ENCODE measurements at places on chromosomes 2 and 18. TPM values are rescaled to one million over a fixed set of nuclear protein-coding genes. Genes with fewer than 3 reads are reported as not detected.

- DNase-seq = no peak
- H3K4me1 ChIP-seq = no peaks in the 10 kb centered on the region
- H3K27me3 ChIP-seq = no peaks in the 10 kb centered on the region
- H3K4me3 ChIP-seq = no peak overlapping the region
- no peak overlapping the region for H3K27ac ChIP-seq
Measured at GRCh38 chr2:48721158-48721557, 34.4 kb downstream of the LHCGR start.

DNA sequence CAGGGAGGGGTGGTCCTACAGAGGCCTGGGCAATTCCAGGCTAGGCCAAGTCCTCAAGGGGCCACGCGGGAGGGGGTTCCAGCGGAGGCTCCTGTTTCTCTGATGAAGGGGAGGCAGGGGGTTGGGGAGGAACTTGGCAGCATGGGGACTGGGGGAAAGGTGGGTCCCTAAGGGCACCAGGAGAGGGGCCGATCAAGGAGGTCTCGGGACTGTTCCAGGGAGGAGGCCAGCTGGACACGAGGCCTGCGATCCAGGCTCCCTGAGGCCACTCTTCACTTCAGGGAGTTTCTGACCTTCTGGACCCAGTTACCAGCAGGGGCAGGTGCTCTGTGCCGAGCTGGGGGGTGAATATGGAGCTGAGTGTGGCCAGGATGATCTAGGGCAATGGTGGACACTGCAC is 71.5 kb downstream of the ASB1 start:
- no peak overlapping the region for H3K4me3 ChIP-seq
- H3K4me1 ChIP-seq = no peaks in the 10 kb centered on the region
- H3K36me3 ChIP-seq = no peaks in the 10 kb centered on the region
- H3K27me3 ChIP-seq = no peaks in the 10 kb centered on the region
- no peak overlapping the region for H3K27ac ChIP-seq

- H3K4me1 ChIP-seq = no peaks in the 10 kb centered on the region
- no peak for DNase-seq
- H3K27me3 ChIP-seq = no peaks in the 10 kb centered on the region
- no peak overlapping the region for H3K4me3 ChIP-seq
- H3K27ac ChIP-seq = no peak overlapping the region
Measured at GRCh38 chr2:152347076-152347475, 12.1 kb downstream of the FMNL2 start.

DNA sequence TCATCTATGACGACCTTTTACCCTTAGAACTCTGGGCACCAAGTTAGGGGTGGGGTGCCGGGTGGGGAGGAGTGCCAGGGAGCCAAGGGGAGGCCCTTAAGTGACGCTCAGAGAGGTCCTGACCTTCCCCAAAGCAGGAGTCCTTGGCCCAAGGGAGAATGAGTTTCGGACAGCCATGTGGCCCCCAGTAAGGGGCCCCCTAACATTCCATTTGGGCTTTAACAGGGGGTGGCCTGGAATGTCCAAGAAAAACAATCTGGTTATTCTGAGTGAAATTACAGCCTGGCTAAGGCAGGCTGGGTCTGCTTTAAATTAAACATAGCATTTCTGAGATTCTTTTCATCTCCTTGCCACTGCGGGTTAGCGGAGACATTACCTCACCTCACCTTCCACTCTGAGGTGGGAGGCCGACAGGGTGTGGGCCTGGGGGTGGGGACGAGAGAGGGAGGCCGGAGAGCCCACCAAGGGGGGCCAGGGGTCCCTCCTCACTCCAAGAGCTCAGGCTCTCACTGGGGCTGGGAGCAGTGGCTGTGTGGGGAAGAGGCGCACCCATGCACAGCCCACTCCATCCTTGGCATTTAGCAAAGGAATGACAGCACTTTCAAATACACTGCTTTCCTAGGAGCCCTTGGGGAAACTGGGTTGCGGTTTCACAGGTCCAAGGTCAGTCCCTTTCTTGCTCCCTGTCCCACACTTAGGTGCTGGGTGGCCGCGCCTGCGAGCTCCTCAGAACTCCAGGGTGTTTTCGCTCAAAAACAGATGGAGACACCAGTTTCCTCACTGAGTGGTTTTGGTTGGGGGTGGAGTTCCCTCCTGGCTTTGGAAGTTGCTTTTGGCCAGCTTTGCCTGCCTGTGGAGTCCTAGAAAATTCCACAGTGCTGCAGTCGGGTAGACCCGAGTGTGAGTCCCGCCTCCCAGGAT is 107.4 kb downstream of the POLR1A start:
- peak; percentile 16 for DNase-seq
- peaks cover 2% of the 10 kb centered on the region for H3K4me1 ChIP-seq
- H3K27me3 ChIP-seq = no peaks in the 10 kb centered on the region
- H3K36me3 ChIP-seq = no peaks in the 10 kb centered on the region

The RPIA gene
- 16.2 TPM for polyA plus RNA-seq

GRCh38 chr2:162587674-162588305 is 243.9 kb downstream of the GCA start:
- no peak overlapping the region for H3K4me3 ChIP-seq
- H3K27ac ChIP-seq = no peak overlapping the region
- no peak for DNase-seq
- no peaks in the 10 kb centered on the region for H3K27me3 ChIP-seq
- no peaks in the 10 kb centered on the region for H3K36me3 ChIP-seq
- no peaks in the 10 kb centered on the region for H3K4me1 ChIP-seq

The PLA2R1 gene
- 24.6 TPM for polyA plus RNA-seq

GRCh38 chr2:160062292-160063005 is at the start of gene PLA2R1:
Gene PLA2R1, minus strand, starts transcription at chr2:160062615. Its CDS starts 212 bp downstream, at chr2:160062403.
- H3K27me3 ChIP-seq = no peaks in the 10 kb centered on the region
- H3K4me3 ChIP-seq = peak within 1 kb of the TSS; percentile 78
- peaks cover 4% of the 10 kb centered on the region for H3K36me3 ChIP-seq

- DNase-seq = peak; percentile 81
- peaks cover 13% of the 10 kb centered on the region for H3K4me1 ChIP-seq
- no peaks in the 10 kb centered on the region for H3K36me3 ChIP-seq
- no peak overlapping the region for H3K4me3 ChIP-seq
- H3K27ac ChIP-seq = peak overlapping the region; percentile 67
Measured at GRCh38 chr2:191866675-191867506, 20.0 kb upstream of the CAVIN2 start.

DNA sequence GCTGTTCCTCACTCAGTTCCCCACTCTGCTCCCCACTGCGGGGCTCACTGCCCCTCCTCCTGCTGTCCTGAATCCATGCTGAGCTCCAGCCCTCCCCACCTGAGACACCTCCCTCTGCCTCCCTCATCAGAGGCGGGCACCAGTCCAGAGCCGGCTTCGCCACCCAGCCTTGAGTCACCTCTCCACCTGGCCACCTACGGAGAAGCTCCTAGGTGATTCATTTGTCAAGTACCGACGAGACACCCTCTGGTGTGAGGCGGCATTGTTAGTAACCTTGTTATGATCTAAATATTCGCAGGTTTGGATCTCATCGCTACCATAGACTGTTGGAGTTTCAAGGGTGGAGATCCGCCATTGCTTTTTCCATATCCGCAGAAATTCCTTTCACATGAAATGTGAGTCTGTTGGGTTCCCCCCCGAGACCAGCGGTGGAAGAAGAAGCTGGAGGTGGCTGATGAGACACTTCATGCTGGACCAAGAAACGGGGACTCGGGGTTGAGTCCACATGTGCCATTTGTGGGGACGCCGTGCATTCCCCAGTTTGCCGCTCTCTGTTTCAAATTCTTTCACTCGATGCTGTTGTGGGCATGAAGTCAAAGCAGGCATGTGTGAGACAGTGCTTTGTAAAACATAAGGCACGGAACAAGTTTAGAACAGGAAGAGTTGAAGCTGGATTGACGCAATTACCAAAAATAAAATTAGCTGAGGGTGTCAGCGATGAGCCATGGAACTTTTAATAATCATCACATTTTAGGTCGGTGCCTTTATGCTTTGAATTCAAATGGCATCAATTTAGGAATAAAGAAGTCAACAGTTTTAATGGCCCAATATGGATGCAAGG is 259.8 kb upstream of the HDAC4 start:
- H3K36me3 ChIP-seq = no peaks in the 10 kb centered on the region
- H3K27me3 ChIP-seq = peaks cover 3% of the 10 kb centered on the region

DNA sequence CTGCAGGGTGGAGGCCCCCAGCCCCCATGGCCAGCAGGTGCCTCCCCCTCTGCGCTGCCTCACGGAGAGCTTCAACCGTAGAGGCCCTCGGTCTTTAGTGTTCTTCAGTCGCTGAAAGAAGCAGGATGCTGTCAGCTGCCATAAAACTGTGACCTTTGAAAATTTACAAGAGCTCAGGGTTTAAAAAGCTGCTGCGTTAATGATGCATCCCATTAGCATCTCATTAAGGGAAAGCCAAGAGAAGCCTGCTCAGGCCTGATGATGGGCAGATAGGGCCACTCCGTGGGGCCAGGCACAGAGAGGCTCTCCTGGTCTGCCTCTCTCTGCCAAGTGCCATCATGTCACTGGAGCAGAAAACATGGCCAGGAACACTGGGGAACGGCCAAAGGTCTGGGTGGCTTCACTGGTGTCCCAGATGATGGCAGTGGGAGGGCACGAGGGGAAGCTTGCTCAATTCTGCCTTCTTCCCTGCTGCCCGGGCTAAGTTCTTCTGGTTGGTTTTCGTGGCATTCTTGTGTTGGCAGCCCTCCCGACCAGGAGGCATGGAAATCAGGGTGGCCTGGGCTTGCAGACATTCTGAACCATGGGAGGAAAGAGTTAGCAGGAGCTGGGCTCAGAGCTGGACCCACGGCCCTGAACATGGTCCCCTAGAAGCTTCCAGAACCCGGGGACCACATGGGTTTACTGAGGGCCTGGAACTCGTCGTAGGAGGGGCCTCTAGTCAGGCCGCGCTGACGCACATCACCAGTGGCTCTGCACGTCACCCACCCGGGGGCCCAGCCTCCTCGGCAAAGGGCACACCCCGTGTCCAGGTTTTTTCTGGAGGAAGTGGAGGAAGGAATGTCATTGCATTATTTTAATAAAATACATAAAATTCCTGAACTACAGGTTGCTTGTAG is 250.7 kb downstream of the KLHL29 start:
- no peak for DNase-seq
- no peaks in the 10 kb centered on the region for H3K36me3 ChIP-seq
- H3K27me3 ChIP-seq = no peaks in the 10 kb centered on the region
- H3K27ac ChIP-seq = no peak overlapping the region

DNA sequence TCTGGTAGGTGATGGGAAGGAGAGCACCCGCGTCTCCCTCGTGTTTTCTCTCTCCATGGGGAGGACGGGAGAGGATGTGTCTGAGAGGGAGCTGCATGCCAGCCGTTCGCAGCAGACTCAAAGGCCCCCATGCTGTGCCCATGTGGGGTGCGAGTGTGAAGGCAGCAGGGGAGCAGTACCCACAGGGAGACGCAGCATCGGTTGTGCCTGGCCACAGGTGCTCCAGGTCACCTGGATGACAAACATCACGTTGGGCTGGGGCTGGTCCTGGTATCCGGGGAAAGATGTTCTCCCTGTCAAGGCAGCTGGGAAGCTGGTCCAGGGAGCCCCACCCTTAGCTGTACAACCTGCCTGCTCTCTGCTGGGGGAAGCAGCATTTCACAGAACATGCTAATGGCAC is 119.5 kb upstream of the SALL3 start:
- no peak overlapping the region for H3K4me3 ChIP-seq
- H3K27me3 ChIP-seq = no peaks in the 10 kb centered on the region
- H3K27ac ChIP-seq = no peak overlapping the region
- no peaks in the 10 kb centered on the region for H3K36me3 ChIP-seq
- H3K4me1 ChIP-seq = no peaks in the 10 kb centered on the region
- no peak for DNase-seq

The MEP1B gene
- 85.4 TPM for polyA plus RNA-seq

DNA sequence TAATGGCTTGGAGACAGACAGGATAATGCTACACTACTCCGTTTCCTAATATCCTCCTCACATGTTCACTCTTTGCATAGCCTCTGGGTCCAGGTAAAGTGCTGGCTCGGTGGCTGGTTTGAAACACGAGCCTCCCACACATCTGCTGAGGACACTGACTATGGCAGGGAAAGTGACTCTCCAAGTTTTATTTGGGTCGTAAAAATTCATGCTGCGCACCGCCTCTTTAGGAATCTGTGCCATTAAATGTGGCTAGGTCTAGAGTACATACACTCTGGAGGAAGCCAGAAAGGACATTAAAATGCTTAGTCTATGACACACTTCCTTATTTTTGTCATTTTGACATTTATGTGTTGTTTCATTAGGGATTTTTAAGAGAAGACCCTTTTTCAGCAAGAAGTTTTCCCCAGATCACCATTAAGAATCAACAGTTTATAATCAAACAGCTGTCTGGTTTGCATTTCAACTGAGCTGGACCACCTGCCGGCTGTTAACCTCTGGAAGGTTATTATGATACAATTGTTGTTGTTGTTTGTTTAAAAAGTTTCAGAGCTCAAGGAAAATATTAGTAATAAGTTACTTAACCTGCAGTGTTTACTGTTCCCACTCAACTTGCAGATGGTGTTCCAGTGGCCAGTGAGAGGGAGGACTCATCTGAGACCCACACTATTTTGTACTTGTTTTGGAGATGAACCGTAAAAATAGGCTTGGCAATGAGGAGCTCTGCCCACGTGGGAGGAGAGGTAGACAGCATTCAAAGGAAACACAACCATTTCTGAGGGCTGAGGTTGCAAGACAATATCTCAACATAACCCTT is 443.3 kb upstream of the MEIS1 start:
- DNase-seq = peak; percentile 9

DNA sequence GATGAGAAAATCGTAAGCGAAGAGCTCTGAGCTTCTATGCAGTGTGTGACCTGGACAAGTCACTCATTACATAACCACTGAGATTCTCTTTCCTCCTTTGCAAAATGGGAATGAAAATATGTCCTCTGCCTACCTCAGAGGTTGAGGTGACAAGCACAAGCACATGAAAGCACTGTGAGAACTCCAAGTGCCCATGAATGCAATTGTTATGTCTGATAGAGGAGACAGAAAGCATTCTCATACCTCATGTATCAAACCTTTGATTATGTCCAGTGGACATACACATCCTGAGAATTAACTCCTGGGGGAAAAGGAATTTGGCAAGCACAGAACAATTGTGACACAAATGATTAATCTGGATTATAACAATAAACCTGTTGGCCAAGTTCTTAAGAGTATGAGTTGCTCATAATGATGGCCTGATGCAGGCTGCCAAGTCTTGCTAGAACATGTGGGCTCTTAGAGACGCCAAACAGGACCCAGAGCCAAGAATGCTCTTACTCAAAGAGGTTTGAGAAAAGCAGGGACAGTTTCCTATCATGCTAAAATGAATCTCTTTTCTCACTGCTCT is 8.5 kb upstream of the RMDN2 start:
- H3K27me3 ChIP-seq = no peaks in the 10 kb centered on the region
- no peak for DNase-seq
- H3K27ac ChIP-seq = no peak overlapping the region
- peaks cover 27% of the 10 kb centered on the region for H3K4me1 ChIP-seq
- no peak overlapping the region for H3K4me3 ChIP-seq
- H3K36me3 ChIP-seq = no peaks in the 10 kb centered on the region

The AGXT gene
- polyA plus RNA-seq = 1.8 TPM

- no peak overlapping the region for H3K4me3 ChIP-seq
- DNase-seq = no peak
- no peaks in the 10 kb centered on the region for H3K4me1 ChIP-seq
- no peak overlapping the region for H3K27ac ChIP-seq
- no peaks in the 10 kb centered on the region for H3K27me3 ChIP-seq
Measured at GRCh38 chr18:73679941-73680712, 467.5 kb downstream of the FBXO15 start.

Measured in small intestine (tissue), 16 donors.